ENCODE measurements at places on chromosomes 7 and 10.

- no peak for DNase-seq
These were observed 123.0 kb upstream of the TNRC18 start for GRCh38 chr7:5546626-5547025.

GRCh38 chr10:114874827-114875411, 53.3 kb downstream of the FHIP2A start:
- DNase-seq: no peak

DNA sequence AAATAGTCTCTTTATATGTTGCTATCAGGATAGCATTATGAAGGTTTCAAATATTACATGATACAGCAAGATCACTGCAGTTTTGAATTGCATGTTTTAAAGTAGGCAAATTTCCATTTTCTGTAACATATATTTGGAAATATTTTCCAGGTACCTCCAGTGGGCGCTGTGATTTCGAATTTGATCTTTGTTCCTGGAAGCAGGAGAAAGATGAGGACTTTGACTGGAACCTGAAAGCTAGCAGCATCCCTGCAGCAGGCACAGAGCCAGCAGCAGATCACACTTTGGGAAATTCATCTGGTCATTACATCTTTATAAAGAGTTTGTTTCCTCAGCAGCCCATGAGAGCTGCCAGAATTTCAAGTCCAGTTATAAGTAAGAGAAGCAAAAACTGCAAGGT, 299.0 kb downstream of the MALRD1 start:
- no peak for DNase-seq

- peak; percentile 21 for DNase-seq
These were observed 55.4 kb upstream of the LMTK2 start for GRCh38 chr7:98051118-98051744.

- DNase-seq: no peak
These were observed 233.8 kb upstream of the PPP2R2D start for GRCh38 chr10:131667047-131667446.

DNA sequence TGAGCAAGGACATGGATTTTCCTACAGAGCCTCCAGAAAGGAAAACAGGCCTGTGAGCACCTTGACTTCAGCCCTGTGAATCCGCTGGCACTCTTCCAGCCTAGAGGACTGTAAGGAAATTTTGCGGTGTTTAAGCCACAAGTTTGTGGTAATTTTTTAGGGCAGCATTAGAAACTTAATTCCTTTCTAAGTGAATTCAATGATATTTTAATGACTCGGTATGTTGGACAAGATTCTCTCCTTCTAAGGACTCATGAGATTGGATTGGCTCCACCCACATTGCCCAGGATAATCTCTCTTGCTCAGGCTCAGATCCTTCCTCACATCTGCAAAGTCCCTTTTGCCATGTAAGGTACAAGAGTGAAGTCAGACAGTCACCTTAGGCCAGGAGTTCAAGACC, 4.5 kb downstream of the LYZL2 start:
- no peak for DNase-seq

GRCh38 chr10:60473557-60473956, 83.9 kb upstream of the ANK3 start:
- no peak for DNase-seq

DNA sequence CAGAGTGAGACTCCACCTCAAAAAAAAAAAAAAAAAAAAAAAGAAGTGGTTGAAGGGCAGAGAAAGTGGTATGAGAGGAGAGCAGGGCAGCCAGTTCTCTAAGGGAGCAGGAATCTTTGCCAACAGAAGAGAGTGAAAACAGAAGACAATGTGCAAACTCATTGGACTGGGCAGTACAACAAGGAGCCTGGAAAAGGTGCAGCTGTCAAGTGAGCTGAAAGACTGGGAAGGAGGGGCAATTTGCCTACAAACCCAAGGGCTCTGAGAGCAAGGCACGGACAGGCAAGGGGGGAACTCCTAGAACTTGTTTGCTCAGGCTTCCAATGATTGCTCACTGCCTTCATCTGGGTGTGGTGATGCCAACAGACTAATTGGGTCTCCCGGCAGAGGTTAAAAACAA, 9.5 kb downstream of the ACTR1A start:
- no peak for DNase-seq

DNA sequence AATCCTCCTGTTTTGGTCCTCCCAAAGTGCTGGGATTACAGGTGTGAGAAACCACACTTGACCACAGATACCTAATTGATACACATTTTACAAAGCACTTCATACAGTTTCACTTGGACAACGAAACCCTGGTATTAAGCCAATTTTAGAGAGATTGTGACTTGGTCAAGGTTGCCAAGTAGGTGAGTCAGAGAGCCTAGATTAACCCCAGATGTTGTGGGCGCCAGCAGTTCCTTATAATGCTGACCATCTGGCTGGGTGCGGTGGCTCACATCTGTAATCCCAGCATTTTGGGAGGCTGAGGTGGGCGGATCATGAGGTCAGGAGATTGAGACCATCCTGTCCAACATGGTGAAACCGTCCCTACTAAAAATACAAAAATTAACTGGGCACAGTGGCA, 4.9 kb upstream of the PHKG1 start:
- DNase-seq: no peak

- DNase-seq: no peak
These were observed 500.2 kb upstream of the GALNT17 start for GRCh38 chr7:70631718-70632117.

DNA sequence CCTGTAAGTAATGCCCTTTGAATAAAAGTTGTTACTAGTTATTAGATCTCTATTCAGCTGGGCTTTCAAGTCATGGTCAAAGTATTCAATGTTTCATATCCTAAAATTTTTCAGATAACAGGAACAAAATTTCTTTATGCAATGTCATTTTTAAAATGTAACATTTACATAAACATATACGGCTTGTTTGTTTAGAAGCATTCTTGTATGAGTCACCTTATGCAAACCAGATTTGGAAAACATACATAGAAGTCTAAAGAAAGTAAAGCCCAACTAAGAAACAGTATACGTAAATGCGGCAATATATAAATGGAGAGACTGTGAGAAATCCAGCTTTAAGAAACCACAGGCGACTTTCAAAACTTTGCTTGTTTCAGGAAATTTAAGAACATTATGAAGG, 10.5 kb downstream of the TMEM168 start:
- DNase-seq: no peak

- DNase-seq: no peak
These were observed 48.2 kb upstream of the TMEM72 start for GRCh38 chr10:44862924-44863323.

DNA sequence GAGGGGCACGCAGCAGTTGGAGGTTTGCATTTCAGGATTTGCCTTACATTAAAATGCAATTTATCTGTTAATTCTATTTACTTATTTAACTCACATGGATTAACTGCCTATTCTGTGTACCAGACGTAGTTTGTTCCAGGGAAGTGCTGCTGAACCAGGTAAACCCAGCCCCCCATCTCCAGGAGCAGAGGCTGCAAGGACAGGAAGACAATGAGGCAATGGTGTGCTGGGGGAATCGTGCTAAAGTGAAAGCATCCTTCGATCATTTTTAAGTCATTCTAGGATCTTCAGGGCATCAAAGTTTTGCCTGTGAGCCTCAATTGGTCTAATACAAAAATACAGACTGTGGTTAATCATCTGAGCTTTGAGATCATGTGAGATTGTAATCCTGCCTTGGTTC, 166.4 kb downstream of the DNAJB6 start:
- no peak for DNase-seq

DNA sequence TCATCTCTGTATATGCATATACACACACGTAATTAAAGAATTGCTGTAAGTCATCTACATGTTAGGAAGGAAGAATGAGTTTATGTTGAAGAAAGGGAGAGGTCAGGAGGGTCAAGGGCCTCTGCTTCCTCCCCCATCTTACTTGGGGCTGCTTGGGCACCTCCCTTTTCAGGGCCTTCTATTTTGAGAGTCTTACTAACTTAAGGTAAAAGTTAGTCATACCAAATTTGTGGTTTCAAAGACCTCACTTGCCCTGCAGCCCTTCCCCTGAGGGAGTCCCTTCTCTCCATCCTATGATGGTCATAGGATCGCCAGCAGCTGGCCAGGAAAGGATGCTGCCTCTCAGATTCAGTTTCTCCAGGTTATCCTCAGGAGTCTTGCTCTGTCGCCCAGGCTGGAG, 2.6 kb downstream of the PLEKHS1 start:
- no peak for DNase-seq

- DNase-seq: no peak
These were observed 44.5 kb downstream of the LANCL2 start for GRCh38 chr7:55409482-55410225.

- DNase-seq: no peak
These were observed 279.1 kb downstream of the PHF14 start for GRCh38 chr7:11252705-11253272.

DNA sequence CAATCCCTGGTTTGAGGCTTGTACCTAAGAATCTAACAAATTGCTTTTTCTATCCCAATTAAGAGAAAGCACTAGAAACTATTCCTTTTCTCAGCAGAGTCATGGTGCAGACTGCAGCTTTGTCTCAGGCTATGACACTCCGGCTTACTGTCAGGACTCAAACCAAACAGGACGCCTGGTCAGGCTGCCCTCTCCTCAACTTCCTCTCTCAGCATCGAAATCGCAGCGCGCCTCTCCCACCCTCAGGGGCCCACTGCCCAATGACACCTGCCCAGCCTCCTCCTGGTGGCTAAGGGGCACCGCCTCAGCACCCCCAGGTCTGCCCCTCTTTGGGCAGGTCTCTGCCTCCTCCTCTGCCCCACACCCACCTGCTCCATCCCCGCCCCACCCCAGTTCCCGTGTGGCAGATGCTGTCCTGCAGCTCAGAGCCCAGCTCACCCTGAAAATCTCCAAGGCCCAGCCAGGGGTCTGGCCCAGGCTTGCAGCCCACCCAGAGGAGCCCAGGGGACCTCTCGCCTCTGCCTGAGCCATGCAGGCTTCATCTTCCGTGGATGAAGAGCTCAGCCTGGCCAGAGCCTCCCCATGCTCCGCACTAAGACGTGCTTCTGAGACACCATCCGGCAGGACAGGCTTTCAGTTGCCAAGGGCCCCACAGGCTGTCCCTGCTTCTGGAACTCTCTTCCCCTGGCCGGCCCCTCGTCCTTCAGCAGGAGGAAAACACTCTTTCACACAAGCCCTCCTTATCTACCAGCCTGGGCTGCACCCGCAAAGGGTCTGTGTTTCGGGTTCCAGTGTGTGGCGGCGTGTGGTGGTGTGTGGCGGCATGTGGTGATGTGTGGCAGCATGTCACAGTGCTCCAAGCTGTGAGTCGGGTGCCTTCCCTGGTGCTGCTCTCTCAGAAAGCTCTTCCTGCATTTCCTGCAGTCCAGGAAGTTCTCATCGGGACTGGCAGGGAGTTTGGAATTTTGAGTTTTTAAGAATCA, 16.4 kb upstream of the PTPRN2 start:
- no peak for DNase-seq

DNA sequence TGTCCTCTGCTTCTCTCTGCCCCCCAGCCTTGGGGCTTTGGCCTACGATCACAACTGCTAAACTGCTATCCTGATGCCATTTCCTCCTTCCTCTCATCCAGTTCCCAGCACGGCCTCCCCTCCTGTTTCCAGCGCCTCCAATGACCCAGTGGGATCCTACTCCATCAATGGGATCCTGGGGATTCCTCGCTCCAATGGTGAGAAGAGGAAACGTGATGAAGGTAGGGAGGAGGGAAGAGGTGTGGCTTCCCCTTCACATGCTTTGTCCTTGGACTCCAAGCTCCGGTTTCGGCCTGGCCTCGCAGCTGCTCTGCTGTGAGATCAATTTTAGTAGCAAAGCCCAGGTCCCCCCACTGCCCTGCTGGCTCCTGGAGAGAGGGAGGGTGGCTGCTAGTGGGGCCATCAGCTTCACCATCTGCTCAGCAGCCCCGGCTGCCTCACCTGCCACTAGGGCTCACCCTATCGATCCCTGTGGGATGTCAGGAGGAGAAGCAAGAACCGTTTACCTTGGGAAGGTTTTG, 35.8 kb downstream of the PAX2 start:
- DNase-seq: no peak

GRCh38 chr7:74625446-74625845, 32.1 kb upstream of the GTF2I start:
- DNase-seq: no peak

DNA sequence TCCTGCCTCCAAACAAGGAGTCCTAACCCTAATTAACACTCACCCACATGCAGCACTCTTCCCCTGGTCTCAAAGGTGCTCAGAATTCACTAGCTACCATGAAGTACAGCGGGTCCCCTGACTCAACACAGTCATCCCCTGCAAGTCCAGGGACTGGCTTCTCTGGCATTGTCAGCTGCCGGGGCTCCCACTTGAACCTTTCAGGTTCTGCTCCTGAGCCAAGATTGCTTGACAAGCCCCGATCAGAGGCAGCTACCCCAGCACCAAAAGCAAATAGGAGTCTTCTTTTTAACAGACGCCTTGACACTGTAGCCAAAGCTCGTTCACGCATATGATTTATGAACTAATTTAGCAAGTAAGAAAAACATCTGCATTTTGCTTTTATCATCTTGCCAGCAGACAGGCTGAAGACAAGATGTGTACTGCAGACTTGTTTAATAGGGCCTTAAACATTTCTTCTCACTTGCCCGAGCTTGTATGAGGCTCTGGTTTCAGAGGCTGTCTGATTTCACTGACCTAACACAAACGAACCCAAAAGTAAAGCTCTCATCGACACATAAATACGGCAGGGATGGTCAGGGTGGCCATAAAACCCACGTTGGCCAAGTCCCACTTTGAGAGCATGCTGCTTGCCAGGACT, 67.6 kb upstream of the ADAM12 start:
- no peak for DNase-seq

- no peak for DNase-seq
These were observed 951.6 kb downstream of the ANKRD7 start for GRCh38 chr7:119175911-119176627.

DNA sequence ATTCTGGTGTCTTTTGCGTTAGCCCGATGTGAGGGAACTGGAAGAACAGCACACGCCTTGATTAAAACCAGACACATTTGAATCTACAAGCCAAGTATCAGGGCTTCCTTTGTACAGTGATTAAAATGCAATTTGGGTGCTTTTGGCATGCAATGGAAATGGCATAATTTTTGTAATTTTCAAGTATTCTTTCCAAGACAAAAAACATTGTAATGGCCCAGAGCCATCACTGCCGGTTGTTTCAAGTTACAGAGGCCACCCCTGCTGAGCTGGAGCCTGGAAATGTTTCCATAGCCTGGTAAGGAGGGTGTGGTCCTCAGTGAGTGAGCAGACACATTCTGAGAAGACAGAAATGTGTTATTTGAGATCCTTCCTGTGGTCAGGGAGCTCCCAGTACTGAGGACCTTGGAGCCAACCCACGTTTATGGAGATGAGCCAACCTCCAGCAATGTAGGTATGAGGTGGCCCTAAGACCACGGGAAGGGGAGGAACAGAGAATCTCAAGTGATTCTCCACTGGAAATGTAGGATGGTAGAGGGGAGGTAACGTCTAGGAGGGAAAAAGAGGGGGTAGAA, 20.9 kb downstream of the TEX36 start:
- DNase-seq: no peak

DNA sequence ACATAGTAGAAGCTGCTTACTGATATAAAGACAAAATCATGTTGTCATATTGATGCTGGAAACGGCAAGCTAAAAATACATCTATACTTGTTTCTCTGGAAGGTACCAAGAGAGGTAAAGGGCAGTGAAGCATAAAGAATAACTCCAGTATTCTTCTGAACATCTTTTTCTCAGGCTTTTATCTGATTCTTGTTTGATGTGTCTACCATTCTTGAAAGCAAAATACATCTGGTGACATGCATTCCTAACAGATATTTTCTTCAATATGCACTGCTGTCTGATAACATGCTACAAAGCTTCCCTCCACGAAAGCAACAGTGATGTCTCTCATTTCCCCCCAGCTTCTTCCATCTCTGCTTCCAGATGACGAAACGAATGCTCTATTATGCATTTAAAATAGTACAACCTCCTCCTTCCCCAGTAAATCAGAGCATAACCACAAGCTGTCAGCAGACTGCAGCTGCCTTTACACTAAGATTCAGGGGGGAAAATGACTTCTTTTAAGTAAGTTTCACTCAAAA, 100.8 kb downstream of the ARHGAP21 start:
- DNase-seq: no peak
